ENCODE measurements at places on chromosomes 13 and 19. TPM values are rescaled to one million over a fixed set of nuclear protein-coding genes. Genes with fewer than 3 reads are reported as not detected.

Gene PCDH17
- total RNA-seq, result 0.23 TPM

DNA sequence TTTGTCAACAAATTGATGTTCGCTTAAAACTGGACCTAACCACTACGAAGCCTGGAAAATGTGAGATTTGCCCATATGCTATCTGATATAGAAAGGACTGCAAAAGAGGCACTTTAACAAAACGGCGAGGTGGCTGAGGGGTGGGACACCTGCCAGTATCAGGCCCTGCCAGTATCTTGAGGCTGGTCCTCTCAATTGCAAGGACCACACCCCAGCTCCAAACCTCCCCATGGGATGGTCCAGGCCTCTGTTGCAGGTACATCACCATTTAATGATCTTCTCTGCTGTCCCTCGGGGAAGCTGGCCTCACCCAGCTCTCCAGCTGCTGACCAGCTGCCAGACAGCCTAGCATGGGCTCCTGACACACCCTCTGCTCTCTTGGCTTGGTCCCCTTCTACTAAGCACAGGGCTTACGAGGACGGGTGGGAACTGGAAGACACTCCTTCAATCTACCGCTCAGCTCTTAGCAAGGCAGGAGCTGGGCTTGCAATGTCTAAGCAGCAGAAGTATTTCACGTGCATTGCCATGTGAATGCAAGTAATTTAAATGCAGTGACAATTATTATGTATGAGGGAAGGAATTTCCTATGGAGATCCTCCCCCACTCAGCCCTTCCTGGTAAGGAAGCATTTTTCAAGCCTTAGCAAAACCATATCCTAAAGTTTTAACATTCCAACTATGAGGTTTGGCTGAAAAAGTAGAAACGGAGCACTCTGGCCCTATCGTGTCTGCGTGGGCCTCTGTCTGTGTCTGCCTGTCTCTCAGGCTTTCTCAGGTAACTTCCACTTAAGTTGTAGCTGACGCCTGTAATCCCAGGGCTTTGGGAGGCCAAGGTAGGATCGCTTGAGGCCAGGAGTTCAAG is 63.9 kb downstream of the LATS2 start:
- no peak for DNase-seq

DNA sequence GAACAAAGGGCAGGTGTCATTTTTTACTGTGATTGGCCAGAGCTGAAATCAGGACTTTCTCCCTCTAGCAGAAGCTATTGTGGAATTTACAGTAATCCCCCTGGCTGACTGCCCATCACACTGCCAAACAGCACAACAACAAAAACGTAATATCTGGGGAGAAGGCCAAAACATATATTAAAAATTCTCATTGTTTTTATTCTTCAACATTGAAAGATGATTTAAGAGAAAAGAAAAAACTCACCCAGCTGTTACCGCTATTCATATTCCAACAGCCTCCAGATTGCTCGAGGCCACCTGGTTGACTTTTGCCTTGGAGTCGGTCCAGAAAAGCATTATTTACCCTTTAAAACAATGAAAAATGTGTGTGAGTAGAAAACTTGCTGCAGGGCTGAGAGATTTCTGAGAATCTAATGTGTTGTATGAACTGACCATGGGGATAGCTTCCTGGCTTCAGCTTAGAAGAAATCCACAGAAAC is 97.2 kb downstream of the EPSTI1 start:
- DNase-seq, result no peak

Gene PLEKHF1
- total RNA-seq, result 1.3 TPM

GRCh38 chr19:38152461-38153379 is 71.3 kb downstream of the DPF1 start:
- DNase-seq, result no peak

Gene CPT1C
- total RNA-seq, result 1.7 TPM

Gene C19orf85
- not detected for total RNA-seq

Gene ATP11A
- 5.9 TPM for total RNA-seq

DNA sequence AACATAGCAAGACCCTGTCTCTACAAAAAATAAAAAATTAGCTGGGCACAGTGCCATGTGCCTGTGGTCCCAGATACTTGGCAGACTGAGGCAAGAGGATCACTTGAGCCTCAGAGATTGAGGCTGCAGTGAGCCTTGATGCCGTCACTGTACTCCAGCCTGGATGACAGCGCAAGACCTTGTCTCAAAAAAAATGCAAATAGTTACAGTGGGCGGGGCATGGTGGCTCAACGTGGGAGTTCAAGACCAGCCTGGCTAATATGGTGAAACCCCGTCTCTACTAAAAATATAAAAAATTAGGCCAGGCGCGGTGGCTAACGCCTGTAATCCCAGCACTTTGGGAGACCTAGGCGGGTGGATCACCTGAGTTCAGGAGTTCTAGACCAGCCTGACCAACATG is 8.5 kb downstream of the PGLS start:
- DNase-seq, result no peak

- no peak for DNase-seq
Measured at GRCh38 chr13:113105032-113105920, at the start of gene F7. F7 (plus strand) TSS chr13:113105791; CDS start chr13:113105842, 51 bp downstream.

- DNase-seq, result no peak
Measured at GRCh38 chr13:82947191-82947621, 935.1 kb downstream of the SLITRK1 start.

- DNase-seq, result no peak
Measured at GRCh38 chr19:46616631-46617322, 8.1 kb downstream of the PTGIR start.

Gene CEACAM7
- not detected for total RNA-seq

Gene ZNF611
- total RNA-seq, result 10.5 TPM

Gene DACT3
- not detected for total RNA-seq

- DNase-seq, result no peak
Measured at GRCh38 chr13:50026788-50027473, 11.7 kb downstream of the KCNRG start.

GRCh38 chr13:99363949-99364348 is 56.8 kb upstream of the GPR183 start:
- DNase-seq, result no peak

Gene ZSWIM9
- total RNA-seq, result 1.5 TPM

Gene LRRC4B
- total RNA-seq, result 0.09 TPM

Gene CERS1
- total RNA-seq, result 7.0 TPM

DNA sequence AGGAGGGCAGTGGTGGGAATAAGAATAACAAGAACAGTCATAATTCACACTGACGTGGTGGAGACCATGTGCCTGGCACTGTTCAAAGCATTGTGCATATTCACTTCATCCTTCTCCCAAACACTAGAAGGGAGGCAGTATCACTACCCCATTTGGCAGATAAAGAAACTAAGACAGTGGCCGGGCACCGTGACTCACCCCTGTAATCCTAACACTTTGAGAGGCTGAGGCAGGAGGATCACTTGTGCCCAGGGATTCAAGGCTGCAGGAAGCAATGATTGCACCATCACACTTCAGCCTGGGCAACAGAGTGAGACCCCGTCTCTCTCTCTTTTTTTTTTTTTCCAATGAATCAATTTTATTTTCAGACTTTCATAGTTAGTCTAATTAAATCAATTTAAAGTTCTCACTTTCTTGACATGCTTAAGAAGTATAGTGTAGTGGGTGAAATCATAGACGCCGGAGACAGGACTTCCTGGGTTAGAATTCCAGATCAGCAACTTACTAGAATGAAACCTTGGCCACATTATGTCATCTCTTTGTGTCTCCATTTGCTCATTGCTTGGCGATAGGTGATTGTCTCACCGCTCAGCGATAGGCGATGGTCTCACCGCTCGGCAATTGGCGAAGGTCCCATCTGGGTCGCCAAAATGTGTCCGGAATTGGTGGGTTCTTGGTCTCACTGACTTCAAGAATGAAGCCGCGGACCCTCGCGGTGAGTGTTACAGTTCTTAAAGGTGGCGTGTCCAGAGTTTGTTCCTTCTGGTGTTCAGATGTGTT is 5.3 kb upstream of the ATG4D start:
- DNase-seq, result no peak

Gene CGB5
- total RNA-seq, result not detected

Gene CYP2A7
- total RNA-seq, result not detected

- DNase-seq, result no peak
Measured at GRCh38 chr13:104831831-104832230, 1703.6 kb downstream of the EFNB2 start.

DNA sequence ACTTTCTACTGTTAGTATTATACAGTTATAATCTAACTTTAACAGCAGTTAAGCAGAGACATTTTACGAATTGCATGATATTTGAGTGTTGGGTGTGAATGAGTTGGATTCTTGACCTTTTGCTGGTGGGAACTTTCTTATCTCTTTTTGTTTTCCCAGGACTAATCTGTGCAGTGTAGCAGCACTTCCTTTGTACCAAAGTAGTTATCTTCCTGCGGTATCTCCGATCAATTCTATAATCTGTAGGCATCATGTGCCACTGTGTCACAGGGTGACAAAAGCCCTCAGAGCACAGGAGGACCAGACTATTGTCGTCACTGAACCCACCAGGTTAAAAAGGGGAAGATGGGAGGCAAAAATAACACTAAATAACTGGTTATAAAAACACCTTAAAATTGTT is 823.5 kb downstream of the GPC5 start:
- no peak for DNase-seq

GRCh38 chr19:35207391-35207871 is 21.1 kb downstream of the FAM187B start:
- no peak for DNase-seq

DNA sequence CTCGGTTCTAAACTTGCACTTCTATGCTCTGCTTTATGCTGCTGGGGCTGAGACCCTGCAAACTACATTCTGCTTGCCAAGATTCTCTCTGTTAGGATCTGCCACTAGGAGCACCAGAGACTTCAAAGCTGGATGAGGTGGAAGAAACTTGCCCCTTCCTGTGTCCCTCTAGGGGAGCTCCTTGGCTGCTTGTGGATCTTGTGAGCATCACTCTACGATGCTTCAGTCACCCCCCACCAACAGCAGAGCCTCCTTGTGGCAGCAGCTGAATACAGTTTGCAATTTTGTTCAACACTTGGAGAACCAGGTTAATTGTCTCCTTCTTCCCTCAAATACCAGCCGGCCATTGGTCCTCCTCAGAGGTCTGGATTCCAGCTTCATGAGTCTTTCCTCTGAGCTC is 310.6 kb downstream of the FGF14 start:
- DNase-seq, result no peak

DNA sequence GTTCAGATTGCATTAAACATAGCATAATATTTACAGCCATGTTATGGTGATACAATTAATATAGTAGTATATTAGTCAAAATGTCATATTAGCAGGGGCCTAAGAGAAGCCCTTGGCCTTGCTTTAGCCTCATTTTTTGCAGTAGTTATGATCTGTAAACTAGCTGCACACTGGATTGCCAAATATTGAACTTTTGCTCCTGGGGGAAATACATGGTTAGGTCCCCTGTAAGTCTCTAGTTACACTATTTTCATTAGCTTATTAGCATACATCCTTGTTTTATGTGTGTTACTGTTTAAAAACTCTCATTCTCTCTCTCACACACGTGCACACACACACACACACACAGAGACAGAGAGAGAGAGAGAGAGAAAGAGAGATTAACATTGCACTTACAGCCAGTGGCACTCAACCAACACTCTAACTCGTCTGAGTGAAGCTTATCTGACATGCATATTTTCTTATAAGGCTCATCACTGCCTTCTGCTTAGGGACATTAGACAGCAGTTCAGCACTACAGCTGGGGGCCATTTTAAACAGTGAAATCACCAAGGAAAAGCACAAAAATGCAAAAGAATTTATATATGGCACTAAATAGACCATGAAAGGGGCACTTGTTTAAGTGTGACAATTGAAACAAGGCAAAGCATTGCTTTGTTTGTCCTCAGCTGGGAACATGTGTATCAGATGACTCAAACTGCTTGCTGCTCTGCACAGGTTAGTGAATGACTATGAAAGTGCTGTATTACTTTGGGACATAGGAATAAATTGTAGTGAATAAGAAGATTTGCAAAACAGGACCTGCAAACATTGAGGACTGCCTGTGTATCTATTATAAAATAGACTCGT is 278.7 kb downstream of the GPC6 start:
- no peak for DNase-seq

GRCh38 chr13:27266917-27267316 is 3.7 kb upstream of the RASL11A start:
- DNase-seq, result no peak

GRCh38 chr13:106478116-106478515 is 57.3 kb downstream of the EFNB2 start:
- DNase-seq, result no peak

- DNase-seq, result no peak
Measured at GRCh38 chr19:37594982-37595382, 306 bp downstream of the ZNF540 start.

- no peak for DNase-seq
Measured at GRCh38 chr13:98083507-98083906, 59.4 kb upstream of the FARP1 start.

DNA sequence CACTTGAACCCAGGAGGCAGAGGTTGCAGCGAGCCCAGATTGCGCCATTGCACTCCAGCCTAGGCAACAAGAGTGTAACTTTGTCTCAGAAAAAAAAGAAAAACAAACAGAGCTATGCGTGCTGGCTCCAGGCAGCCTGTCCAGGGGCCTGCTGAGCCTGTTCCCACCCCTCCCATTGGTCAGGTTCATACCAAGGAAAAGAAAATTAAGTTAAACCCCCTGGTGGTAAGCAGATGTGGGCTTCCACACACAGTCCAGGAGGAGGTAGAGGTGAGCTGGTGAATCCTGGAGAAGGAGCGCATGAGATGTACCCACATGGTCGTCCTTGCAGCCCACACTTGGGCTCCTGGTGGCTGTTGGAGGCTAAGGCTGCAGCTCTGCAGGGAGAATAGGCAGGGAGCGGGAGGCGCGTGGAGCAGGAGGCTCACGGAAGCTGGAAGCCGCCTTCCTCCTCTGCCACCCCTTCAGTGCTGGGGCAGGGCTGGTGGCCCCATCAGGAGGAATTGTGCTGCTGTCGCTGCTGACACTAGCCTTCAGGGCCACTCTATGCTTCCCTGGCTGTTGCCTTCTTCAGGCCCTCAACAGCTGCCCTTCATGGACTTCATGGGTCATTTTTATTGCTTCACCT is 10.5 kb upstream of the CHAMP1 start:
- no peak for DNase-seq

GRCh38 chr19:38068826-38069225 is 155.2 kb downstream of the DPF1 start:
- DNase-seq, result no peak

DNA sequence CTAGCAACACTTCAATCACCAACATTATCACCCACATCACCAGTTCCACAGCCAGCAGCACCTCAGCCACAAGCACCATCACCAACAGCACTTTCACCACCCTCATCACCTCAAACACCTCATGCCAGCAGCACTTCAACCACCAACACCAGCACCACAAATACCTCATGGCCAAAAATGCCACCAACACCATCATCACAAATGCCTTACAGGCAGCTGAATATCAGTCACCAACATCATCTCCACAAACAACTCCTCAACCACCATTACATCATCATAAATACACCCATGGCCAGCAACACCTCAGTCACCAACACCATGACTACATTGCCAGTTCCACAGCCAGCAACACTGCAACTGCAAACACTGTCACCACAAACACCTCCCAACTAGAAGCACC is 10.4 kb downstream of the FCER2 start:
- DNase-seq, result no peak

- DNase-seq, result no peak
Measured at GRCh38 chr13:71522941-71523526, 344.0 kb downstream of the DACH1 start.

Data from NCI-H460 (cell line).